ENCODE measurements at places on chromosomes 7 and 10.
A peak's percentile ranks its signal among the peaks of the same experiment; 100 is the strongest.

- DNase-seq, result no peak
These were observed 20.1 kb downstream of the ITGB1 start for GRCh38 chr10:32937911-32938424.

DNA sequence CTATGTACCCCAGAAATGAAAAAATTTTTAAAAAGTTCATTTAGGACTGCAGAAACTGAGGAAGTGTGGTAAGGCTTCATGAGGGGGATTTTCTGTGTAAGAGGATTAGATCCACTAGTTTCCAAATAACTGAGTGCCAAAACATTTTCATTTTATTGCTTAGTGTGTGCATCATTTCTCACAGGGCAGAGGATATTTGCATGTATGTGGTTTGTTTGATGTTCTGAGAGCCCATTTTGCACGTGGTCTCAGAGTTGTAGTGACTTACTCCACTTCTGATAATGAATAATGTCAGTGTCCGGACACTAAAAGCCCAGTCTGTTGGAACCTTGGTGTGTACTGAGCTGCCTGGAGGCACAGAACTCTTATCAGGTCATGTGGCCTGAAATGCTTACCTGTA is 299.9 kb downstream of the AUTS2 start:
- no peak for DNase-seq

DNA sequence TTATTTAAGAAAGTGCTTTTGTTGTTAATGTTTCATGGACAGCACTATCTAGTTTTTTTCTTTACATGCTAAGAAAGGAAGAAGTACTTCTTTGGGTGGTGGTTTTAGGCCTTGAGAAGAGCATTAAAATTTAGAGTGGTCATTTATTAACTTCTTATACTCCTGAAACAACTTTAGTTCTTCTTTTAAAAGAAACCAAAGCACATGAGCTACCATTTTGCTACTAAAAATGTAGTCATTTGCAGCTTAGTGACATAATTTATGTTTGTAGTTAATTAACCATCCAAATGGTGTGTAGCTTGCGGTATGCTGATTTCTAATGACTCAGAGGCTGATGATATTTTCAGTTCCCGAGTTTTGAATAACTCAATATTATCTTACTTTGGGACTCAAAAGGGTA is 207.5 kb downstream of the BBS9 start:
- no peak for DNase-seq

- no peak for DNase-seq
These were observed 493.2 kb downstream of the TYW1 start for GRCh38 chr7:67489881-67490280.

DNA sequence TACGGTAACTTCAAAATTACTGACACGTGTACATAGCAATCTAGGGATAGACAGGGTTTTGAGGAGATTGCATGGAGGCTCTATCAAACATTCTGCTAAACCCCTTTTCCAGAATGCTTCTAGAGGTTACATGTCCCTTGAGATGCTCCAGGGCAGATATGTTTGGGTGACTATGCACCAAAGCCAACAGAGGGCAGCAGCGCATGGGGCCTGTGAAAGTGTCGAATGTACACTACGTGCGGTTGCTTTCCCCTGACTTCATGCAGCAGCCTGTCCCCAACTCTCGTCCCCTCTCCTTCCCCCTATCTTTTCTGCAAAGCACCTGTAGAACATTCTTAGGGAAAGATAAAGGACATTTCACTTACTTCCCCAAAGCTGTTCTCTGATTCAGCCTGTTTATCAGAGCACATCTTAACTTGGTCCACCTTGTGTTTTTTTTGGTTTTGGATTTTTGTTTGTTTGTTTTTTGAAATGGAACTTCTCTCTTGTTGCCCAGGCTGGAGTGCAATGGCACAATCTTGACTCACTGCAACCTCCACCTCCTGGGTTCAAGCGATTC is 90.2 kb downstream of the UBE3C start:
- peak; percentile 22 for DNase-seq

GRCh38 chr7:42338916-42339540 is 102.0 kb upstream of the GLI3 start:
- no peak for DNase-seq

- DNase-seq, result no peak
These were observed 53.3 kb upstream of the KCTD7 start for GRCh38 chr7:66575398-66575797.

GRCh38 chr7:77427996-77428603 is 12.0 kb upstream of the GSAP start:
- DNase-seq, result no peak

DNA sequence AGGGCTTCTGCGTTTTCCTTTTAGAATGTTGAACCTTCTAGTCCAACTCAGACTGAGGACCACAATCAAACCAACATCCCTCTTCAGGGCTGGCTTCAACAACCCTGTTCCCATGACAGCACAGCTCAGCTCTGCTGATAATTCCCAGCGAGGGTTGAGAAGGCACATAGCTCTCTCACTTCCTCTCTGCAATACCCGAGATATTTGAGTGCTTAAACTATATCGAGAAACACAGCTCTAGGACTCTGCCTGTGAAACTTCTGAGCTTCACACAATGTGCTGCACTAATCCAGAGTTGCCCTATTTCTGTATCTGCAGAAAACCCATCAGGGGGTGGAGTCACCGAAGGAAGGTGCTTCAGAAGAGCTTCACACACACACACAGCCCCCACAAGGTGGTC is 1.6 kb upstream of the ADARB2 start:
- no peak for DNase-seq

DNA sequence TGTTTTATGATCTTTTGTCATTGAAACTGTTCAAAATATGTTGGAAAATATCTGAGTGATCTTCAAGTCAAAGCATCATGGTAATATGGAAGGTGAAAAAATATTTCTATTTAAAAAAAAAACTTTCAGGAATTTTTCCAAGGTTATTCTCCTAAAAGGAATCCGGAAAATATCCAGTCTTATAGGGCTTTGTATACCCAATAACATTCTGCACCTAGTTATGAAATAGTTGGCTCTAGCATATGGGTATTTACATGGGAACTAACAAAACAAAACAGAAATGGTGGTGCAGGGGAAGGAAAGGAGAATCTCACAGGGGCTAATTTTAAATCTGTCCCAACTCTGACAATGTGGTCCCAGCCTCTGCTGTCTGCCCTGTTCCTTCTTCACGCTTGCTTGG is 167.1 kb upstream of the RHEB start:
- no peak for DNase-seq

- no peak for DNase-seq
These were observed 8.0 kb downstream of the SMARCD3 start for GRCh38 chr7:151240536-151240935.

DNA sequence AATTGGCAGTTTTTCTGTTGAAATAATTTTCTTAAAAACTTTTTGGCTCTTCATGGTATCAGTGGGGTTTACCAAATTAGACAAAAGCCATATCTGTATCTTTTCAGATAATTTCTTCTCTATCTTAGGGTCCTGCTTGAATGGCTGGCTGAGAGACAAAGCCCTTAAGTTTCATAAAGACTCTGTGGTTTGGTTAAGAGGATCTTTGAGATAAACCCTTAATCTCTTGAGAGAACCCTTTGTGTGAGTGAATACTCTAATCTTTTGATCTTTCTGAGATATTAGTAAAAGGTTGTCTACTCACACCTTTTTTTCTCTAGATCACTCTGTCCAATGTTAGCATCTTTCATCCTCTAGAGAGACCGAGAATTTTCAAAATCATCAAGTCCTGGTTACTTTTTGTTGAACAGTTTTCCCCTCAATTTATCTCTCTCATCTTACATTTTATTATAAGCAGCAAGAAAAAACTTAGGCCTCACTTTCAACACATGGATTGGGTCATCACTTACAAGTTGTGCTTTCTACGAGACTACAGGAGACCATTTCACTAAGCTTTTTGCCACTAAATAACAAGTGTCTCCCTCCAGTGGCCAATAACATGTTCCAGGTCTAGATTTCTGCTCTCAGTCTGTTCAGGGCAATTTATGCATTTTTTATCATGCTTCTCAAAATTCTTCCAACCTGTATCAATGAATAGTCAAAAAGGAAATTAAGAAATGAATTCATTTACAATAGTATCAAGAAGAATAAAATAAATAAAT is 28.4 kb downstream of the DNAJC9 start:
- no peak for DNase-seq

GRCh38 chr7:293681-294439 is 3.9 kb downstream of the FOXL3 start:
- no peak for DNase-seq

DNA sequence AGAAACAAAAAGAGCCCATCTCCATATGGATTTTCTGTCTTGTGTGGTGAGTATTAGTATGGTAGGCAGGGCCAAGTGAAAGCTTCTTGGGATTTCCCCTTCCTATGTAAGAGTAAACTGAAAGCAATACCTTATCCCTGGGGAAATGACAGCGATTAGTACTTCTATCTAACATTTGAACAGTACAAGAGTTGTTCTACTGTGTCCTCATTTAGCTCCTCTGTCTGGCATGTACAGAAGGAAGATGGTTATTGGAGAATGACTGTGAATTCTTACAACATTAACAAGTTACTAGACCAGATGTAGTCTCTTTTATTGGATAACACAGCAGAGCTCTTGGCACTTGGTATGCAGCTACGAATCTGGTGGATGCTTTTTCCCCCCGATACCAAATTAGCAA is 17.9 kb upstream of the TRIL start:
- no peak for DNase-seq

DNA sequence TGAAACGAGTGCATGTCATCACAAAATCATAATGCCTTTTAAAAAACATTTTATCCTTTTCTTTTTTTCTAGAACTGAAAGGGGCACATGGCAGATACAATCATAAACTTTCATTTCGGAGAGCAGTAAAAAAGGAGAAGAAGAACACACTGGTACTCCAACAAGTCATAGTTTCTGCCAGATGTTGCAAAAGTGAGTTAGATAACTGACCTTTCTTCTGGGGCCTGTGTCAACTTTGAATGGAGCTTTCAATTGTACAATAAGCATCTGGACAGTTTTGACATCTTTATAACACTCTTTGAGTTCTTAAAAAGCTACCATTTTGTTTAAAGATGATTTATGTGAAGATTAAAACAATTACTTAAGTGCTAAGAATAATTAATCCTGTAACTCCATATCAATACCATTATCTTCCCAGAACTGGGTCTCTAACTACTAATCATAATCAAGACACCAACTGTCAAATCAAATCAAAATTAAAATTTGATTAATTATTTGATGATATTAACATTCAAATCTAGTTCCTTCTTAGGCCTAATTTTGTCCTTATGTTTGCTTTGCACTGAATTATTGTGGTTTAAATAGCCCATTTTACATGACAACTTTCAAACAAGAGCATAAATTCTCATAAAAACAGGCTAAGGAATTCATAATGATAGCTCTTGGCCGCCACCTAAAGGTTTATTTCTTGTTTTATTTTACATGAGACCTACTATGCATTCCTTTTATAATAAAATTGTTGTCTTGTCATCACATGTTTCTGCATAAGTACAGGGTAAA is 19.5 kb upstream of the ITGB8 start:
- DNase-seq, result no peak

GRCh38 chr10:12279281-12279680 is 70.1 kb upstream of the CAMK1D start:
- no peak for DNase-seq

DNA sequence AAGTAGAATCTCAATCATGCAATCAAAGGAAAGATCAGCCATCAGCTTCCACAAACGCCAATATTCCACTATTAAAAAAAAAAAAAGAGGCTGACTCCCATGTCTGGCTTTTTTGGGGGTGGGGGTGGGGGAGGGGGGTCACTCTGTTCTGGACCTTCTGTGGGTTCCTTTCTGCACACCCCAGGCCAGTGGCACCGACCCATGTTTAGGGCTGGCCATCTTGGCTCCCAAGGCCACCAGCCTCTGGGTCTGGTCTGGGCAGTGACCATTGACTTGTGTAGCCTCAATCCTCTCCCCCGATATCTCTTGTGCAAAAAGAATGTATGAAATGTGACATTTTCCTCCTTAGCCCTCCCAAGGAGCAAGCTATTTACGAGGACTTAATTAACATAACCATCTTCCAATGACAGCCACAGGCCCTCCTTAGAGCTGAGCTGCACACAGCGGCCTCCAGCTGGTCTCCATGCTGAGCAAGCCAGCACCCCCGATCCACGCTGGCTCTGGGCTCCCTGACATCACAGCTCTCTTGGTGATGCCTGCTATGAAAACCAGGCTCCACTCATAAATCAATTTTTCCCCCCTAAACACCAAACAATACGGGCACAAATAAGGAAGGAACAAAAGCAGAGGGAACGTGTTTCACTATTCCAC is 100.1 kb downstream of the ZRANB1 start:
- no peak for DNase-seq

- no peak for DNase-seq
These were observed 20.4 kb downstream of the SSMEM1 start for GRCh38 chr7:130227883-130228575.

DNA sequence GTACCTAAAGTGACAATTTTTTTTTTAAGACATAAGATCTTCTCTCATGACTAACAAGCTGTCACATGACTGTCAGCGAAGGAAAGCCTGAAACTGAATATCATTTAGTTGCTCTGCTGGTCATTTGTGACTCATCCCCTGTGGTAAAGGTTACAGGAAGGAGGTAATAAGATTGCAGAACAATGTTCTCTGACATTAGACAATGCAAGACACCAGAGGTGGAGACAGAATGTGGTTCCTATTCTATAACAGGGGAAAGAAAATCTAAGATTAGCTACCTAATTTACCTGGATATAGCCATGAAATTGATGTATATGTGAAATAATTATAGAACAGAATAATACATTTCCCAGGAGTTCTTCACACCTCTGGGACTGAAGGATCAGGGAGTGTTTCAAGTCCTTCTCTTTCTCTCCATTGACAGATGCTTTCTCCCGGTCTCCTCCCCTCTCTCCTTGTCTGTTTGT is 47.7 kb downstream of the LRGUK start:
- DNase-seq, result no peak

- no peak for DNase-seq
These were observed 17.7 kb upstream of the CXCL12 start for GRCh38 chr10:44402465-44403195.

DNA sequence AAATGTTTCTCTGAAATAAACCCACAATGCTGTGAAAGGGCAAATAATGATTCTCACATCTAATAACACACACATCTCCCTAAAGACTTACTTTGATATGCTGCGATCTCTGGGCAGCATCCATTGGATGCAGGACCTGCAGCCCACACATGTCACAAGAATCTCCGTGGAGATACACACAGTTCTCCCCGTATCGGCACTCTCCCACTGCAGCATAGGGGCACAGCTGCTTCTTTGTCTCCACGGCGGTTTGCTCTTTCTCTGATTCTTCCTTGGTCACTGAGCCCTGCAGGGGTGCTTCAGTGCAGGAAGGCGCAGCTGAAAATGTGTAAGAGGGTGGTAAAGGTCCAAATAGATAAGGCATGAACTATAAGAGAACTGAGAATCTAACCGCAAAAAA is 20.4 kb downstream of the MKRN1 start:
- DNase-seq, result no peak

DNA sequence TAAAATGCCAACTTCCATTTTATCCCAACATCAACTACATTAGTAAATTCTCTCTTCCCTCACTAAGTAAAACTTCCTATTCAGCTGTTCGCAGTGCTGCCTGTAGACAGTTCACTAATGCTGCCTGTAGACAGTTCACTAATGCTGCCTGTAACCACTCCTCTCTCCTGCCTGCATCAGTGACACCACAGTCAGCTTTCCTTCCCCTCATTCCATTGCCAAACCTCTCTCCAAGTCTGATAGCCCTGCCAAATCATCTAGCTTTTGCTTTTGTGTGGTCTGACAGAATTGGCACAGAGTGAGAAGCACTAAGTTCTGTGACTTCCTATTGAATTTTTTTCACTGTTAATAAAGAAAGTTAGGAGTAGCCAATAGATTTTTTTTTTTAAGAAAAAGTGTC is 43.0 kb upstream of the MACC1 start:
- no peak for DNase-seq
